Upper lobe of right lung (tissue), 1 donor: ENCODE measurements at places on chromosomes 1 and 21. TPM values are rescaled to one million over a fixed set of nuclear protein-coding genes. Genes with fewer than 3 reads are reported as not detected.

DNA sequence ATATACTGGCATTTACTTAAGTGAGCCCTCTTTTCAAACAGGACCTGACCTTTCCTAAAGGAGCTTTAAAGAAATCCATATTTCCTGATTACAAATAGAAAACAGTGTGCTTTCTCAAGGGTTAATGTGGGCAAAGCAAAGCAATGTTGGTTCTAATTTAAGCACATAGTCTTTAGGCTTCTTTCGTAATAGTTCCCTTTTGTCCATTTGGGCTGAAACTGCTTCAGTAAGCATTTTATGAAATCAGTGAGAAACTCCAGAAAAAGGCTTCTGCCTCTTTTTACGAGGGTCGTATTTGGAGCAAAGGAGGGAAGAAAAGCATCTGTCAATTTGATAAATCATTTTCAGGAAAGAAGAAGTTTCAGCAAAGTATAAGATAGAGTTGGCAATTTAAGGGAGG lies 331.2 kb downstream of the KIF26B start:
- no peak for DNase-seq

- no peak for DNase-seq
These were observed 27.9 kb downstream of the ARHGEF16 start for GRCh38 chr1:3482378-3482849.

DNA sequence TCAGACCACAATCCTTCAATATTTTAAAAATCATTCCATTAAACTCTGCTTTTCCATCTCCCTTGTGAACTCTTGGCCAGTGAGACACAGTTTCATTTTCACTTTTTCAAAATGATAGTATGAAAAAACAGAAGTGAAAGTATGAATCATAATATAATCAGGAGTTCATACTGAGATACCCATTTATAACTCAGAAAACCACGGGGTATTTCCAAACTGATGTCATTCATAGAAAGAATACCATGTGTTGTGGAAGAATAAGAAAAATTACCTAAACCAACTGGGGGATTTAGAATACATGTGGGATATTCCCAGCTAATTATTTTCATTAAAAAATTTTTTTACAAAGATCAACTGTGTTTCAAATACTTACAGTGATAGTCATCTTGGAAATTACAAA lies 149.9 kb downstream of the MRPL39 start:
- DNase-seq, result no peak

GRCh38 chr1:192067360-192067759 lies 90.9 kb upstream of the RGS18 start:
- no peak for DNase-seq

GRCh38 chr1:58432851-58433668 lies 113.5 kb downstream of the OMA1 start:
- DNase-seq, result no peak

- no peak for DNase-seq
These were observed 53.1 kb upstream of the HMCN1 start for GRCh38 chr1:185681034-185681633.

DNA sequence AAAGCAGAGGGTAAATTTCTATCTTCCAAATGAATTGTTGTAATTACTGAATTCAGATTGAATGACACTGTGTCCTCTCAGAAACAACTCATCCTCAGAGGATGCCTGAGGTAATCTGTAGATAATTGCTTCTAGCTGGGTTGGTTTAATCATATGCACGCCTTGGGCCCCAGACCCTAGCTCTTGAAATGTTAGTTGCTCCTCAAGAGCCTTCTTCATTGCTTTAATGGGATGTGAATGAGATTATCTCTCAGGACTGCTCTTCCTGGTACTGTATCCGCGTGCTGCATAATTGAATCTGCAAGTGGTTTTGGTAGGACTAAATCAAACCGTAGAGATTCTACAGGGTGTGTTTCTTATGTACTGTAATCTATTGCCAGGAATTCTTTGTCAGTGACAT lies 569.3 kb upstream of the NEGR1 start:
- DNase-seq, result no peak

GRCh38 chr21:17690078-17690494 lies 77.4 kb upstream of the BTG3 start:
- no peak for DNase-seq

CELA2B gene
- not detected for total RNA-seq
